ENCODE measurements at places on chromosomes 6 and 20. TPM values are rescaled to one million over a fixed set of nuclear protein-coding genes. Genes with fewer than 3 reads are reported as not detected.

- DNase-seq, result no peak
Observed at GRCh38 chr6:20876036-20876435, 341.8 kb downstream of the CDKAL1 start.

- no peak for DNase-seq
Observed at GRCh38 chr20:19742974-19743639, 15.0 kb upstream of the RIN2 start.

DNA sequence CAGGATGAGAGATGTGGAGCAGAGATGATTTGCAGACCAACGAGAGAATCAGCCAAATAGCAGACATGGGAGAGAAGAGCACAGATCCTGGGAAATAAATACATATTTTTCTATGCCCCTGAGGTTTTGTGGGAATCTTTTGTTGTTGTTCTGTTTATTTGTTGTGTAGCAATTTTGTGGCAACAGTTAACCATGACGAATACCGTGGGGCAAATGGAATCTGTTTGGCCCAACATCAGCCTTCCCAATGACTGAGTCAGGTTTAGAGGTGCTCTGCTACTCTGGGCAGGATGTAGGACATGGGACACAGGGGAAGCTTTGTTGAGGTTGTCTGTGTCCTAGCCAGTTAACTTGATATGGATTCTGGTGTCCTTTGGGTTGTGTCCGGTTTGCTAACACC is 7.9 kb upstream of the SLC2A10 start:
- no peak for DNase-seq

GRCh38 chr6:4953440-4953839 is 50.4 kb downstream of the RPP40 start:
- no peak for DNase-seq

GRCh38 chr6:112352607-112353006 is 5.5 kb downstream of the RFPL4B start:
- DNase-seq, result no peak

DNA sequence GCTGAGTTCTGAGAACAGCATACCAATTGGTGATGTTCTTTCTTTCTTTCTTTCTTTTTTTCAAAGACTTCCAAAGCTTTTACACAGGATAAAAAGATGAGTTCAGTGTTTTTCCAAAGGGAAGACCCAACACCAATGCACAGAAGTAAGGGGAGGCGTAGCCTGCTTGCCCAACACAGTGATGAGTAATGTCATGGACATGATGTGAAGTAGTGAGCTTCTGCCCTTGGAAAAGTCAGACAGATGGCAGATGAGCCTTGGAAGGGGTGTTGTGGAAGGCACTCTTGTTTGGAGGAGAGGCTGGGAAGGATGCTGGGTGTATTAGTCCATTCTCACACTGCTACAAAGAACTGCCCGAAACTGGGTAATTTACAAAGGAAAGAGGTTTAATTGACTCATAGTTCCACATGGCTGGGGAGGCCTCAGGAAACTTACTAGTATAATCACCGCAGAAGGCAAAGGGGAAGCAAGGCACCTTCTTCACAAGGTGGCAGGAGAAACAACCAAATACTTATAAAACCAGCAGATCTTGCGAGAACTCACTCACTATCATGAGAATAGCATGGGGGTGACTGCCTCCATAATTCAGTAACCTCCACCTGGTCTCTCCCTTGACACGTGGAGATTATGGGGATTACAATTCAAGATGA is 12.6 kb downstream of the LRP11 start:
- no peak for DNase-seq

- DNase-seq, result no peak
Observed at GRCh38 chr6:116764961-116765841, at the start of gene FAM162B. Gene FAM162B, minus strand, starts transcription at chr6:116765719. Its CDS starts 143 bp downstream, at chr6:116765576.

DNA sequence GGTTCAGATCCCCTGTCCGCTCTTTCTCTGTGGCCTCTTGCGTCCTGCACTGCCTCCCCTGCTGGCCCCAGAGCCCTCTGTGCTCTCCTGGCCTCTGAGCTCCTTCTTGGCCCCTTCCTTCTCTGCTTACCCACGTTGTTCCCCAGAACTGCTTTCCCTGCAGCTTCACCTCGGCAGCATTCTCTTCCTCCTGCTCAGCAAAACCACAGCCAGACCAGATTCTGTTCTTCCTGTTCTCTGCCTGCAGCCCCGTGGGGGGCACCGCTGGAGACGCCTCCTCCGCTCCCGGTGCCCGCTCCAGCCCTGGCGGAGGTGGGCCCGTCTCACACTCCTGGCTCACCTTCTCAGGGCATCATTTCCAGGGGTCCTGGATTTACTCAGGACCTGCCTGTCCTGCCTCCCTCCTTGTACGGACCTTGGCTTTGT is 59.7 kb downstream of the TCP11 start:
- no peak for DNase-seq

DNA sequence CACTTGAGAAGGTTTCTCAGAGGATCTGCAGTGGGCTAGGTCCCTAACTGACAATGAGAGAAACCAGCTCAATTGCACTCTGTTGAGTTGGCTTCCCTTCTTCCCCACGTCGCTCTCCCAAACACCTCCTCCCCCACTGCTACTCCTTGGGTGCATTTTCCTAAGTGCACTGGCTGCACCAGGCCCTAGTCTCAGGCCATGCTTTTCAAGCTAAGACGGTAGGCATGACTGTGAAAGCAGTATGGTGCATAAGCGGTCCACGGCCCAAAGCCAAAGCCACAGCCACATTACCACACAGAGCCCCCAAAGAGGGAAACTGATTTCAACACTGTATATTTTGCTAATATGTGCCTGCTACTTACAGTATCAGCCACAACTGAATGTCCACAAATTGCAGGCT is 62.1 kb upstream of the RBM24 start:
- no peak for DNase-seq

GRCh38 chr6:143872201-143872600 is 7.9 kb downstream of the ZC2HC1B start:
- DNase-seq, result no peak

DNA sequence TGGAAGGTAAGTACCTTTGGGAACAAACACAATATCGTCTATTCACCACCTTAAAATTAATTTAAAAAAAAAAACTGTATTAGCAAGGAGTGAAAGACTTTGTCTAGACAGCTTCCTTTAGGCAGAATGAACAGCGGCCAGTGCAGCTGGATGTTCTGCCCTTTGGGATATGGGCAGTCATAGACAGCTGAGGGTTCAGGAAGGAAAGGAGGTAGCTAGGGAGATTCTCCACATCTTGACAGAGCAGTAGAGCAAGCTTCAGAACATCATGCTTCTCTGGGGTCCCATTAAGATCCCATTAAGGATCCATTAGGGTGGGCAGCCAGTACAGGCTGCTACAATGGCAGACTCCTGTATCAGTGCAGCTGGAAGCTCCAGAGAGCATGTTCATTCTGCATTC is 46.5 kb upstream of the PLCB4 start:
- DNase-seq, result no peak

GRCh38 chr20:4545526-4545925 is 176.2 kb upstream of the PRND start:
- DNase-seq, result no peak

- no peak for DNase-seq
Observed at GRCh38 chr6:81215092-81215432, 537.4 kb downstream of the TENT5A start.

DNA sequence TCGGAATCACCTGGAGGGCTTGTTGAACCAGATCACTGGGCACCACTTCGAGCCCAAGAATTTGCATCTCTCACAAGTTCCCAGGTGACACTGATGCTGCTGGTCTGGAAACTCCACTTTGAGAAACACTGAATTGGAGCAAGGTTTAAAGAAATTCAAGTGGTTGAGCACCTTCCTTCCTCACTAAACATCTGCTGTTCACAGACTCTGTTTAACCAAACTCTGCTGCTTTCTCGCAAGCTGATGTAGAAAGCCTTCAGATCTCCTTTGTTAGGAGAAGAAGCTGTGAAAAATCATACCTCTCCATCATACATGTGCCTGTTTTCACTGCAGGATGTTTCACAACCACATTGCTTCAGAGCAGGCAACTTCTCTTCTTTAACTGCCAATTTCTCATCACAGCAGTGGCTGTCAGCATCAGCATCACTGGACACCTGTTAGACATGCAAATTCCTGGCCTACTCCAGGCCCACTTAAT is 87.5 kb upstream of the TOP1 start:
- DNase-seq, result no peak

- DNase-seq, result no peak
Observed at GRCh38 chr6:158020272-158020711, 38.6 kb downstream of the SYNJ2 start.

GRCh38 chr6:138527411-138528088 is 28.3 kb upstream of the NHSL1 start:
- DNase-seq, result no peak

- no peak for DNase-seq
Observed at GRCh38 chr20:51562027-51562331, 19.5 kb upstream of the NFATC2 start.

DNA sequence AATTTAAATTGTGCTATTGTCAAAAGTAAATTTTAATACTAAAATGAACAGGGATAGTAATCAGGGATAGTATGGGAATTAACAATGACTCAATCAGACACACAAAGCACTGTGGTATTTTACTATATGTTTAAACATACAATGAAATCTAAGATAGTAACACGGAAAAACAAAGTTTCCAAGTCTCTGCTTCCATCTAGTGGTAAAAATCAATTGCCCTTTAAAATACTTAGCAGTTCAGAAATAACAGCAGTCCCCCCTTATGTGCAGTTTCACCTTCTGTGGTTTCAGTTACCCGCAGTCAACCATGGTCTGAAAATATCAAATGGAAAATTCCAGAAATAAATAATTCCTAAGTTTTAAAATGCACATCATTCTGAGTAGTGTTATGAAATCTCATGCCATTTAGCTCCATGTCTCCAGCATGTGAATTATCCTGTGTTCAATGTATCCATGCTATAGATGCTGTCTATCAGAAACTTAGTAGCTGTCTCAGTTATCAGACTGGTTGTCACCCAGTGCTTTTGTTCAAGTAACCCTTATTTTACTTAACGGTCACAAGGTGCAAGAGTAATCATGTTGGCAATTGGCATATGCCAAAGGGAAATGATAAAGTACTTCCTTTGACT is 58.5 kb downstream of the AHI1 start:
- no peak for DNase-seq

GRCh38 chr6:71468841-71469700 is 180.5 kb downstream of the OGFRL1 start:
- DNase-seq, result no peak

Gene KAT14
- polyA plus RNA-seq, result 34.3 TPM

Gene MROH8
- 5.9 TPM for polyA plus RNA-seq

Gene TRAPPC3L
- 0.50 TPM for polyA plus RNA-seq

Gene SNPH
- polyA plus RNA-seq, result 2.1 TPM

Gene SOX18
- 12.1 TPM for polyA plus RNA-seq

Gene SIRPD
- not detected for polyA plus RNA-seq

Gene IL17F
- 0.61 TPM for polyA plus RNA-seq

Gene OVOL2
- 0.65 TPM for polyA plus RNA-seq

Gene TRIM31
- polyA plus RNA-seq, result not detected

Gene ZNF391
- polyA plus RNA-seq, result 12.9 TPM

Gene NMBR
- 0.33 TPM for polyA plus RNA-seq

Gene ESR1
- polyA plus RNA-seq, result 0.53 TPM

Gene HSPA1L
- polyA plus RNA-seq, result 5.0 TPM

Gene MCCD1
- polyA plus RNA-seq, result 19.2 TPM

Gene TTPAL
- polyA plus RNA-seq, result 12.9 TPM

Gene BMP7
- 73.3 TPM for polyA plus RNA-seq

Gene LTA
- polyA plus RNA-seq, result 0.26 TPM
